ENCODE measurements at places on chromosomes 5 and 9.

DNA sequence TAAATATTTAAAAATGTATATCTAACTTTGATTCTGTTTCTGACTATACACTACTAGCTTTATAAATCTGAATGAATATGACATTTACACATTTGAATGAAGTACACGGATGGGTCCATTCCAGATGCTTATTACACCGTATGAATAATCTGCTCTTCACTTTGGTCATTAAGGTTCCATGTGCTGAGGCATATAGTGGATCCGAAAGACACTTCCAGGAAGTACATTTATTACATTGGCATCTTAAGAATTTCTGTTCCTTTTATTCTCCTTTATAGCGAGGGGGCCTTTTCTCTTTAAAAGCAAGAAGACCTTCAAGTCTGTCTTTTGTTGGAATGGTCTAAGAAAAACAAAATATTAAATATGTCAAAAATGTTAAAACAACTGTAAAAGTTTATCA is 147.6 kb downstream of the AUH start:
- DNase-seq: no peak

DNA sequence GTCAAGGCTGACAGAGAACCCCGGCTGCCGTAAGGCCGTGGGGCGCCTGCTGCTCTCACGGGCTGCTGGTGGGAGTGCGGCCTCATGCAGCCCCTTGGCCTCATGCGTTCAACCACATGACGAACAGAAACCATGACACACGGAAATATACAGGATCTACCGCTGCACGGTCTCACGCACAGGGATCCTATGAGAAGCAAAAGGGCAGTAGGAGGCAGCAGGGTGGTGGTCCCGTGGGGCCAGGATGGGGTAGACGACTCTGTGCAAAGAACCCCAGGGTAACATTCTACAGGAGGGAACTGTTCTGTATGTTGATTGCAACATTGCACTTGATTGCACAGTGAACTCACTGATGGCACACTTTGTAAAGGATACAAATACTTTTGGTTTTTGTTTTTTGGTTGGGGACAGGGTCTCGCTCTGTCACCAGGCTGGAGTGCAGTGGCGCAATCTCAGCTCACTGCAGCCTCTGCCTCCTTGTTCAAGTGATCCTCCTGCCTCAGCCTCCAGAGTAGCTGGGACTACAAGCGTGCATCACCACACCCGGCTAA is 51.6 kb downstream of the NACC2 start:
- DNase-seq: no peak

- DNase-seq: no peak
These were observed 48.1 kb downstream of the TEK start for GRCh38 chr9:27157097-27157496.

DNA sequence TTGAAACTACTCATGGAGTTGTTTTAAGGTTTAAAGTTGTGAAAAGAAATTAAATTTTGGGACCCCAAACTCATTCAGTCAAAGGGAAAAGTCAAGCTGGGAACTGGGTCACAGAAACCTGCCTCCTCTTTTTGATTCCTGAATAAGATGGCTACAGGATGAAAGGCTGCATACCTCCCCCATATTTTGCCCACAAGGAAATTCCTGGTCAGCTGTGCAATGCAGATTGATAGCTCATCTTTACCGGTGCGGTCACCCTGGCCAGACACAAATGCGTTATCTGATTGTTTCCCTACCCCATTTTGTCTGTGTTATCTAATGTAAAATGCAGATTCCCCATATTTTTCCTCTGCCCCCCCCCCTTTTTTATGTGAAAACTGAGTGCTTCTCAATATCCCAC is 1.3 kb downstream of the HAVCR2 start:
- DNase-seq: no peak

GRCh38 chr5:174300941-174301761 is 255.6 kb downstream of the NSG2 start:
- DNase-seq: no peak

GRCh38 chr9:12666813-12667212 is 26.4 kb upstream of the TYRP1 start:
- no peak for DNase-seq

GRCh38 chr9:17272536-17272935 is 137.7 kb downstream of the CNTLN start:
- no peak for DNase-seq
